Right hindlimb (tissue), 1 donor: ENCODE measurements at places on chromosomes 2 and 18.

GRCh38 chr2:157032017-157032416 lies 225.5 kb upstream of the GALNT5 start:
- DNase-seq = no peak

DNA sequence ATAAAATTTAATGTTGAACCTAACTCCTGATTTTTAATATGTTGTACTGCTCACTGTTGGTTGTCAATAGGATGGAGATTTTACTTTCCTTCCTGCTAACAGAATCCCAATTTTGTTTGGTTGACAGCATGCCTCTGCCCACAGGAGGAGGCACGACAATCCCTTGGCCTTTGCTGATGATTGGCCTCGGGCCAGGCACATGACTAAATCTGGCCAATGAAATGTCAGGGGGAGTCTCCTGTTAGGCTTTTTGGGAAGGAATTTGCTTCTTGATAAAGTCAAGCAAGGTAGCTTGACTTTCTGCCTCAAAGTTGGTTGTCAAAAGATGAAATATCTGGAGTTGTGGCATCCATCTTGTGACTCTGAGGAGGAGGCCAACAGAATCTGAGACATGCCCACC lies 6.8 kb upstream of the TGFA start:
- DNase-seq = no peak

GRCh38 chr2:221304916-221305315 lies 267.2 kb downstream of the EPHA4 start:
- DNase-seq = no peak

GRCh38 chr2:218582076-218582475 lies 13.4 kb downstream of the CNOT9 start:
- no peak for DNase-seq

DNA sequence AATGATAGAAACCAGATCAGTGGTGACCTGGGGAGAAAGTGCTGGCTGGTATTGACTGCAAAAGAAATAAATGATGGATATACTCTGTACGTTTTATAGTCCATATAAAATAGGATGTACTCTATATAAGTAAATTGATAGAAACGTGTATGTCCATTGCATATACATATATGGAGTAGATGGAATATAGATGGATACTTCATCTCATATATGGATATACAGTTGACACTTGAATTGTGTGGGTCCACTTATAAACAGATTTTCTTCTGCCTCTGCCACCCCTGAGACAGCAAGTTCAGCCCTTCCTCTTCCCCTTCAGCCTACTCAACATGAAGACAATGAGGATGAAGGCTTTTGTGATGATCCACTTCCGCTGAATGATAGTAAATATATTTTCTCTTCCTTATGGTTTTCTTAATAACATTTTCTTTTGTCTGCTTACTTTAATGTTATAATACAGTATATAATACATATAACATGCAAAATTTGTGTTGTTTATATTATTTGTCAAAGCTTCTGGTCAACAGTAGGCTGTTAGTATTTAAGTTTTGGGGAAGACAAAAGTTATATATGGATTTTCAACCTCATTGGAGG lies 76.1 kb upstream of the MYCN start:
- DNase-seq = no peak

GRCh38 chr2:238114331-238114841 lies 14.2 kb downstream of the ESPNL start:
- no peak for DNase-seq

DNA sequence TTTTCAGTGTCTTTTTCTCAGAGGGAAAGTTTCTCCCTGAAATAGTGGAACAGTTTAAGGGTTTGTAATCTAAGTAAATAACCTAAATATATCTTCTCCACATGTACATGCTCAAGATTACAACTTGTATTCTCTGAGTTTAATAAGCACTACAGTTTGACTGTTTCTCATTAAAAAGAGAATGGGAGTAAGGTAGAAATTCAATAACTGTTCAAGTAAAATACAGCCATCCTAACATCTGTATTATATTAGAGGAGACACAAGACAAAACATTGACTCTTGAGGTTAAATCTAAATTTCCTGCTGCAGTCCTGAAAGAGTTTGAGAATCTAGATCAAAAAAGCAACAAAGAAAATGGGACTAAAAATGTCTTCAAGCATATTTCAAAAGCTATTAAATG lies 73.0 kb upstream of the ZNF397 start:
- DNase-seq = no peak

DNA sequence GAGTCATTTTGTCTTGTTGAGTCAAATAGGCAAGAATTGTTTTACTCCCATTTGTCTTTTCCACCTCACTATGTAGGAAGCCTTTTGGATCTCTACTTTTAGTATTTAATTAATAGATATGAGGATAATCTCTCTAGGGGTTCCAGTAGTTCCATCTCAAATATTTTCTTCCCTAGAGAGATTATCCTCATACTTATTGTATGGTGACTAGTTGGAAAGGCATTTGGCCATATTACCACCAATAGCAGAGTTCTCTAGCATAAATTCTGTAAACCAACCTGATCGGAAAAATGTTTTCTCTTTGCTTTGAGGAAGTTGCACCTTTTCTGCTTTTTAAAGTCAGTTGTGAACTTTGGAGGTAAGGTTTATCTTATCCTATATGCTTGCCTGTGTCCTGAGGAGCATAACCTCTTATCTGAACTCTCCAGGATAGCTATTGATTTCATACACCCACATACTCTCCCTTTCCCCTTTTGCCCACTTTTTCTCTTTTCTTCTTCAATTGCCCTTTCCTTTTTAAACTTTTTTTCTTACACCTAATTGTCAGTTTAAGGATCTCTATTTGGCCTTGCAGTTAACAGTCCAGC lies 100.8 kb downstream of the GALNT1 start:
- DNase-seq = no peak

- no peak for DNase-seq
Measured at GRCh38 chr2:219828127-219828526, 200.7 kb downstream of the SLC4A3 start.

DNA sequence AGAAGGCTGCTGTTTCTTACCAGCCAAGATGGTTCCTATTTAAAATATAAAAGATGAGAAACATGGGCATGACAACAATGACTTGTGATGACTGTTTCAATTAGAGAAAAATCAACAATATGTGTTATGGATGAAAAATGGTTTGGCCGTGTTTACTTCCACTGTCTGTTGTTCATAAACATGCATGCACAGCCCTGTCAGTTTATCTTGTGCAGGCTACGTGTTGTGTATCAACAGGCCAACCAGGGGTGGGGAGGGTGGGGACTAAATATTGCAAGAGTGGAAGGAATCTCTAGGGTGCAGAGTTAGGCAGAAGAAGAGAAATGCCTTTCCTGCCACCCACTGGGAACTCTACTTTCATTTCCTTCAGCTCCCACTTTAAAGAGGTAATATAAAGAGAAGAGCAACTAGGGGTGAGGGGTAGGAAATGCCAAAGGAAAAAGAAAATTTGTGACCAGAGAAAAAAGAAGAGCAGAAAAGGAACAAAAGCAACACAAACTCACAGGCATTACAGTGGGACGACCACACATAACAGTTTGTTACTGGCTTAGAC lies 116.8 kb upstream of the MEIS1 start:
- no peak for DNase-seq

DNA sequence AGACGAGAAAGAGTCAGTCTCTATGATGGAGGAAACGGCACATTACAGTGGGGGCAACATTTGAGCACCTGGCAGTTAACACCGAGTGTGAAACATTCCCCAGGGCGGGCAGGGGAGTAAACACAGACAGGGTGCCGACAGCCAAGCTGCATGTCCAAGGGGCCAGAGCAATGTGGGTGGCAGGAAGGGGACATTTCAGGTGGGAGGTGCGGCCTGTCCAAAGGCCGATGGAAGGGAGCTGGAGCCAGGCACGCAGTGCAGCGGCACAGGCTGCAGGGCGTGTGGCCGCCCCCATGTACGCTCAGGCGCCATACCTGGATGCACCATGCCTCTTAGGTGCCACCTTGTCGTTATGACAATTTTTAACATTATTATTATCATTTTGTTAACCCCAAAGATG lies 43.3 kb downstream of the TIMM21 start:
- no peak for DNase-seq

GRCh38 chr2:227674485-227674884 lies 7.9 kb downstream of the SCYGR5 start:
- DNase-seq = no peak

GRCh38 chr2:228092056-228092455 lies 89.4 kb downstream of the SPHKAP start:
- no peak for DNase-seq
